ENCODE measurements at places on chromosomes 5 and 9. TPM values are rescaled to one million over a fixed set of nuclear protein-coding genes. Genes with fewer than 3 reads are reported as not detected.

Gene SLC12A7
- total RNA-seq: 21.8 TPM

Gene AGXT2
- not detected for total RNA-seq

Gene DRD1
- 0.48 TPM for total RNA-seq

Gene CD72
- 0.06 TPM for total RNA-seq

Gene DIPK1B
- total RNA-seq: 10.1 TPM

Gene SAP30L
- total RNA-seq: 28.7 TPM

Gene ZDHHC11B
- total RNA-seq: 1.2 TPM

Gene C1QTNF3
- total RNA-seq: 0.53 TPM

Gene KIAA1958
- 2.1 TPM for total RNA-seq

Gene OLFM1
- total RNA-seq: 10.3 TPM
